Dermis blood vessel endothelial cell (primary cell): ENCODE measurements at places on chromosomes 4 and X. TPM values are rescaled to one million over a fixed set of nuclear protein-coding genes. Genes with fewer than 3 reads are reported as not detected.
A peak's percentile ranks its signal among the peaks of the same experiment; 100 is the strongest.

DNA sequence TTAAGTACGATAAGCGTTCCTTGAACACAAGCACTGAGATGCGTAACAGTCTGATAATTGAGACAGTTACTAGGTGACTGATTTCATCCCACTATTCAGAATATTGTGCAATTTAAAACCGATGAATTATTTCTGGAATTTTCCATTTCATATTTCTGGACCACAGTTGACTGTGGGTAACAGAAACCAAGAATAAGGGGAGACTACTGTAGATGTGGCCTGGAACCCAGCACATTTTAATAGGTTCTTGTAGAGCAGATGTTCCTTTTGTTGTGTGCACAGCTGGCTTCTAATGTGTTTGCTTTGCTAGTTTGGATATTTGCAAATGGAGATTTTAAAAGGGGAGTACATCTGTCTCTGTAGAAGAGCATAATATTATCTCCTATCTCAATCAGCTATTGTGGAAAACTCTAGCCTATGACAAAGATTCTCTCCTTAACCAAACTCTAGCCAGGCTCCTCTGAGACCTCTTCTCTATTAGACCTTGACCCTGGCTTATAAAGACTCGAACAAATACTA, 16.4 kb downstream of the NAAA start:
- DNase-seq, result no peak

GRCh38 chr4:188552741-188553275, 413.6 kb downstream of the TRIML1 start:
- DNase-seq, result no peak

DNA sequence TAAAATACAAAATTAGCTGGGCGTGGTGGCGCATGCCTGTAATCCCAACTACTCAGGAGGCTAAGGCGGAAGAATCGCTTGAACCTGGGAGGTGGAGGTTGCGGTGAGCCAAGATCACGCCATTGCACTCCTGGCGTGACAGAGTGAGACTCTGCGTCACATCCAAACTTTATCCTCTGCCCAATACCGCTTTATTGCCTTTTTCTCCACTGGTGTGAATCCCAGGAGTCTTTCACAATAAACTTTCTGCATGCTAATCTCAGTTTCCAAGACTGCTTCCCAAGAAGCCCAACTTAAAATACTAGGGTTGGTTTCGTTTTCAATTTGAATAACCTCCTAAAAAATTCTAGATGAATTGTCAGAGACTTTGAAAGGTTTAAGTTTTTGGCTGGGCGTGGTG, 27.2 kb upstream of the DHX15 start:
- no peak for DNase-seq

DNA sequence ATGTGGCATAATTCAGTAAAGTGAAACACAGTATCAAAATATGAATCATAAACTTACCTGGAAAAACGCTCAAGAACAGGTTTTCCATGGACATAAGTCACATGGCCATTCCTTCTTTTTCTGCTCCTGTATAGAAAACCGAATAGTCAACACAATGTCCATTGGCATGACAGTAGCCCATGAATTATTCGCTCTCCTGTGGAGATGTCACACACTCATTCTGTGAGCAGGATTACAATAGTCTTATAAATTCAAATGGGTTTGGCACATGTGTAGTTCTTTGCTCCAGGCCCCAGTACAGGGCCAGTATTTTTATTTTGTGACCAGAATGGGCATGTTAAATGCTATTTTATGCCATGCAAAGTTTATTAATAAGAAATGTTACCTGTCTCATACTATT, 15.1 kb upstream of the CXCL13 start:
- no peak for DNase-seq

GRCh38 chr4:139278912-139279759, 889 bp downstream of the MGARP start:
- DNase-seq, result peak; percentile 44

DNA sequence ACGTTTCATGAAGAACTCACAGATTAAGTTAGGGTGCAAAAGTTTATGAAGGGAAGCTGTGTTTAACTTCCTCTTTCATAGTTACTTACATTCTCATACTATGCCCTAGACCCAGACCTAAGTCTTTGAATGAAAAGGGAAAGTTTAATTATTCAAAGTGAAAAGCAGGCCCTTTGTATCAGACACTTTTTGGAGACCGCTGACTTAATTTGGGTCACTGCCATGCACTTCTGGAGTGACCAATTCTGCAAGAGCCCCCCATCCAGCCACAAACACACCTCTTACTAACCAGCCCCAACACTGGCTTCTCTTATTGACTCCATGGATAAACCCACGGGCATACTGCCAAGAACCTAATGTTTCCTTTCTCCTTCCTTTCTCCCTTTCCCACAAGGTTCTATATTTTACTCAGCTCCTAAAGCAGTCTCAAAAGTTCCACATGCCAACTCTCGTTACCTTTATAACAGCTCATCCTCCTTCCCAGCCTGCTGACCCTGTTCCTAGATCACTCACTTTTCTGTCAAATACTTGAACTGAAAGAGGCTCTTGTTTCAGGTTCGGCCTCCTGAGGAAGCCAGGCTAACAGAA, 34.5 kb downstream of the ABCE1 start:
- DNase-seq, result peak; percentile 44

- no peak for DNase-seq
Measured at GRCh38 chr4:109321232-109321631, 18.8 kb upstream of the COL25A1 start.

DNA sequence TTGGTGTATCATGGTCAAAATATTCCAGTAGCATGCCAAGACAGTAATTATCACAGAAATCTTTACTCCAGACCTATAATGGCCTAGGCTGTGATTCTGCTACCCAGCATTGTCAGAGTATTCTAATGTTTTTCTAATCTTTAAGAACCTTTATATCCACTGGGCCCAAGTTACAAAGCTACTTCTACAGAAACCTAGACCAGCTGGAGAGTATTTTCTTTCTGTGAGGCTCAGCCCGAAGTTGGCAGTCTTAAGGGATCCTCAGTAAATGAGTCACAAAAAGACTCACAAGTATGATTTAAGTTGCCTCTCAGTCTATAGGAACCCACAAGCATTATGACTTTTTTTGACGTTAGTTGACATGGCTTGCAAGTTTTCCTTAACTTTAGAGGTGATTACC, 638.5 kb upstream of the FAM241A start:
- DNase-seq, result no peak

DNA sequence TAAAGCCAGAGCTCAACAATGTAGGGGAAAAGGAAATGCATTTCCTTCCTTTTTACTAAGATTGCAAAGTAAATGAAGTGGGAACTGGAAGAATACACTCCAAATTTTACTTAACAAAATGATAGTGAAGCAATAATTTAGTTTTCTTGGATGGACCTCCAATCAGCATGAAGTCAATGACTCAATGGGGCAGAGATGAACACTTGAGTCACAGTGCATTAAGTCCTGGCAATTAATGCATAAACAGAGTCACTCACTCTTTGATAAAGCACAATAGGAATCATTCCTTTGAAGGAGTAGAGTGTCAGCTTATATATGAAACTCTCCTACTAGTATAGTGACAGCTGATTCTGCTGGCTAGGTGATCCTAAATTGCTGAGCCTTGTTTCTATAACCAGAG, 66.7 kb upstream of the FRAS1 start:
- DNase-seq, result no peak

- no peak for DNase-seq
Measured at GRCh38 chrX:55778322-55778721, 60.8 kb downstream of the RRAGB start.

GRCh38 chr4:83223781-83224180, 60.8 kb downstream of the COQ2 start:
- no peak for DNase-seq

DNA sequence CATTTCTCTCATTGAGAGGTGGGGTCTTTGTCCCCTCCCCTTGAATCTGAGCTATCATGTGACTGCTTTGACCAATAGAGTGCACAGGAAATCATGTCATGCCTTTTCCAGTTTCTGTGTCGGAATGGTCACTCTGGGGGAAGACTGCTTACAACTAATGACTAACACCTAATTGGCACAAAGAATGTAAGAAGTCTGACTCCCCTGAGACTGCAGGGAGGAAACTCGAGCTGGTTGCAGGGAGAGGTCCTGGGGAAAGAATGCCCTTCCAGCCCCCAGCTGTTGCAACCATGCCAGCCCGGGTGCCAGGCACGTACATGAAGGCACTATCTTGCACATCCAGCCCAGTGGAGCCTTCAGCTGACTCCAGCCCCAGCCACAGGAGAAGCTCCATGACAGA, 254.2 kb downstream of the DHX15 start:
- no peak for DNase-seq

GRCh38 chr4:135966936-135967335, 1565.4 kb downstream of the PCDH18 start:
- DNase-seq, result no peak

DNA sequence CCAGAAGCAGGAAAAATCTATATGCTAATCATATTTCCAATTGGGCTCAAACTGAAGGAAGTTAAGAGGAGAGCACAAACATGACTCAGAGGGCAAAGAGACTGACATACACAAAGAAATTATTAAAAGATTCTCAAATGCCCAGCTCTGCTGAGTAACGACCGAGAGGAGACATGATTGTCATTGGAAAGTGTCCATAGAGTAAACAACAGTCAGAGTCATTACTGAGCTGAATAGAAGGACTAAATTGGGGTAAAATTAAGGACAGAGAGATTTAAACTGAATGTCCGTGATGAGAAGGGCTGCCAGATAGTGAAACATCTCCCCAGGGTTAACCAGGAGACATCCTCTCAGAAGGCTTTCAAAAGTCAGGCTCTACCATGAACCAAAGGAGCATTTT, 111.2 kb upstream of the GALNT7 start:
- DNase-seq, result peak; percentile 20

GRCh38 chrX:153882086-153882498, 3.9 kb downstream of the L1CAM start:
- no peak for DNase-seq

DNA sequence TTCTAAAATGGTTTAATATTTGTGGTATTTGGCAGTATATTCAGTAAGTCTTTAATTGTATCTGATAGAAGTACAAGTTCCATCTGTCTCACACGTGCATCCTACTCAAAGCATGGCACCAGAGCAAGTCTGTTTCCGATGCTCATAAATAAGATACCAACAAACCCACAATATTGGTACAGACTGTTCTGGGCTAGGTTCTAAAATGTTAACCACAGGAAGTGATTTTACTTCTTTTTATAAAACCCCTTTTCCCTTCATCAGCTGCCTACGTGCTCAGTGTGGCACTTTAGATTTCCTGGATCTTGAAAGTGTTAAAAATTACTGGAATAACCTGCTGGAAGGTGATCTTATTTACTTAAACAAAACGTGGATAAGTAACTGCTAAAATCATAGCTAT, 165.1 kb downstream of the CFAP299 start:
- DNase-seq, result no peak

- no peak for DNase-seq
Measured at GRCh38 chr4:6857009-6857882, 52.4 kb upstream of the TBC1D14 start.

The TLR10 gene
- not detected in 2 replicates for total RNA-seq

The PPP2R2C gene
- 0.34 and 0.70 TPM in 2 replicates for total RNA-seq

The BMX gene
- 208 and 253 TPM in 2 replicates for total RNA-seq

The DGKK gene
- total RNA-seq, result not detected in 2 replicates

The FAM47E gene
- total RNA-seq, result 0.14 and 0.17 TPM in 2 replicates

The SULT1E1 gene
- 1.2 and 2.4 TPM in 2 replicates for total RNA-seq

The TRIM75 gene
- total RNA-seq, result not detected in 2 replicates

The ANKRD50 gene
- total RNA-seq, result 60.9 and 89.9 TPM in 2 replicates

The CLNK gene
- not detected in 2 replicates for total RNA-seq

The AFM gene
- total RNA-seq, result not detected in 2 replicates
